Pancreas (tissue), 10 donors: ENCODE measurements at places on chromosomes 16 and 17. TPM values are rescaled to one million over a fixed set of nuclear protein-coding genes. Genes with fewer than 3 reads are reported as not detected.

The CLEC19A gene
- total RNA-seq = not detected

The DDX5 gene
- total RNA-seq = 398 TPM

The SMIM36 gene
- total RNA-seq = not detected

The CCL17 gene
- total RNA-seq = 1.1 TPM

The CD68 gene
- total RNA-seq = 5.5 TPM

GRCh38 chr17:31580316-31580705 is 188.8 kb downstream of the RAB11FIP4 start:
- H3K4me1 ChIP-seq = peaks cover 9% of the 10 kb centered on the region
- no peaks in the 10 kb centered on the region for H3K36me3 ChIP-seq
- no peaks in the 10 kb centered on the region for H3K27me3 ChIP-seq

DNA sequence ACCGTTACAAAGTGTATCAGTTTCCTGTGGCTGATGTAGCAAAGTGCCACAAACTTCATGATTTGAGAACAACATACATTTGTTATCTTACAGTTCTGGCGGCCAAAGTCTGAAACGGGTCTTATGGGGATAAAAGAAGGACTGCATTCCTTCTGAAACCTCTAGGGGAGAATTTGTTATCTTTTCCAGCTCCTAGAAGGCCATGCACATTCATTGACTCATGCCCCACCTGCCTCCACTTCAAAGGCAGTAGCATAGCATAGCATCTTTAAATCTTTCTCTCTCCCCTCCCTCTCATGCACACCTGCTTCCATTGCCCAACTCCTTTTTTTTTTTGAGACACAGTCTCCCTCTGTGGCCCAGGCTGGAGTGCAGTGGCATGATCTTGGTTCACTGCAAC is 190.7 kb upstream of the DYNLRB2 start:
- H3K27ac ChIP-seq = no peak overlapping the region
- H3K4me1 ChIP-seq = no peaks in the 10 kb centered on the region
- no peak for DNase-seq

GRCh38 chr17:64096037-64096436 is 33.9 kb downstream of the ERN1 start:
- no peaks in the 10 kb centered on the region for H3K27me3 ChIP-seq
- DNase-seq = no peak
- H3K36me3 ChIP-seq = peaks cover 9% of the 10 kb centered on the region
- H3K4me1 ChIP-seq = peaks cover 28% of the 10 kb centered on the region
- no peak overlapping the region for H3K4me3 ChIP-seq
- H3K27ac ChIP-seq = peak overlapping the region; percentile 14

DNA sequence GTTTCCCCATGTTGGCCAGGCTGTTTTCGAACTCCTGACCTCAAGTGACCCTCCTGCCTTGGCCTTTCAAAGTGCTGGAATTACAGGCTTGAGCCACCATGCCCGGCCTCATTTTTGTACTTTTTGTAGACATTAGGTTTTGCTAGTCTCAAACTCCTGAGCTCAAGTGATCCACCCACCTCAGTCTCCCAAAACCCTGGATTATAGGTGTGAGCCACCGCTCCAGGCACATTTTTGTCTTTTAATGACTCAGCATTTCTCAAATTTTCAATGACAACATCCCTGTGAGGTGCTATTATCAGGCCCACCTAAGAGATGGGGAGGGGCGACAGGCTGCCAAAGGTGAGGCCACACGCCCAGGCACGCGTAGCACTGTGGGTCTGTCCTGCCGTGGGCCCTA is 1.1 kb downstream of the SEPTIN12 start:
- H3K4me1 ChIP-seq = peaks cover 8% of the 10 kb centered on the region
- H3K27ac ChIP-seq = no peak overlapping the region
- no peaks in the 10 kb centered on the region for H3K27me3 ChIP-seq

DNA sequence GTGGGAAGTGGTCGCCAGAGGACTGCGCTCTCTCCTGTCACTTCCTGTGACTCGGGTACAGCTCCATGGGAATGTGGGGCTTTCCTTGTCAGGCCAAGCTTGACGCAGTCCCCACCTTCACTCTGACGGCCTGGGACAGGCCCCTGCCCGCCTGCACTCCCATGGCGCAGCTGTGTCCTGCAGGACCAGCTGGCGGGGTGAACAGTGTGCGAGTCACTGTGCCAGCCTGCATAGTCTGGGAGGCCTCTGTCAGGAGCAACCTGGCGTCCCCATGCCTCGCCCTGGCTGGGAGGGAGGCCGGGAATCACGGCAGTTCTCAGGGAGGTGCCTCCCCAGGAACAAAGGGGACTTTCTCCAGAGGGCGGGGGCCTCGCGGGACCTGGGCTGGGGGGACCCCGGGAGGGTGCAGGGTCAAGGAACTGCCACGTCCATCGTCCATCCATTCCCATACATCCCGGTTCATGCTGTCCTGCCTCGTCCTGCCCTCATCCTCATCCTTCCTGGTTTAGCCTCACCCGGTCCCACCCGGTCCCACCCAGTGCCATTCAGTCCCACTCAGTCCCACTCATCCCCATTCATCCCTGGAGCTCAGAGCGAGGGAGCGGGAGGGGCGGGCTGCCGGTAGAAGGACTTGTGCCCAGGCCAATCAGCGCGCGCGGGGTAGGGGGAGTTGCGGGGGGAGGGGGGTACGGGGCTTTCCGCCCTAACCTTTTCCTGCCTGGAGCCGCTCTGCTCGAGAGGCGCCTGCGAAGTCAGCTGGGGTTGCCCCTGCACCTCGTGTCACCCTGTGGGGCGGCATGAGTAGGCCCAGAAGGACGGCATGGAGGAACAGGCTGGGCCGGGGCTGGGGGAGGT is 13.4 kb downstream of the FLYWCH1 start:
- H3K4me3 ChIP-seq = no peak overlapping the region
- H3K27me3 ChIP-seq = no peaks in the 10 kb centered on the region

DNA sequence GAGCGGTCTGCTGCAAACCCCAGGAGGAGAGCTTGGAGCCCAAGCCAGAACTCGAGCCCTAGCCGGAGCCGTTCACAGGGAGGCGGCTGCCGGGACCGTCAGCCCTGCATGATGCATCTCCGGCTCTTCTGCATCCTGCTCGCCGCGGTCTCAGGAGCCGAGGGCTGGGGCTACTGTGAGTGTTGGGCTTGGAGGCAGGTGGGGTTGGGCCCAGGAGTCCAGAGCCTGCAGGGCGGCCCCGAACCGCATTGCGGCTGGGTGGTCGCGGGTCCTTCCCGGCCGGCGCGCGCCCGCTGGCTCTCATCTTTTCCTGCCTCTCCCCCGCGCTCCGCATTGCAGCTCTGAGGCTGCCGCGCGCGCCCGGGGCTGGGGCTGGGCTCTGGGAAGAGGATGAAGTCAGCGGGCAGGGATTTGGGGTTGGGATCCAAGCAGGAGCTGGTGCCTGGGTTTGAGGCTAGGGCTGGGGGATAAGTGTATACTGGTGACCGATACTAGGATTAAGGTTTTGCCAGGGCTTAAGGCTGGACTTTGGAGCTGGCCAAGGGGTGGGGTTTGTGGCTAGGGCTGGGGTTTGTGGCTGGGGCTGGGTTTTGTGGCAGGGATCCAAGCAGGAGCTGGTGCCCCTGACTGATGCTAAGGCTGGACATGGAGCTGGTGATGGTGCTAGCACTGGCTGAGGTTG is 532 bp downstream of the CNTNAP1 start:
- H3K4me3 ChIP-seq = no peak overlapping the region
- no peak for DNase-seq
- no peaks in the 10 kb centered on the region for H3K27me3 ChIP-seq
- H3K27ac ChIP-seq = no peak overlapping the region
